Right forelimb (tissue), 1 donor: ENCODE measurements at places on chromosomes 7 and 10.
A peak's percentile ranks its signal among the peaks of the same experiment; 100 is the strongest.

- DNase-seq, result no peak
Observed at GRCh38 chr10:127991543-127992255, 84.8 kb downstream of the PTPRE start.

DNA sequence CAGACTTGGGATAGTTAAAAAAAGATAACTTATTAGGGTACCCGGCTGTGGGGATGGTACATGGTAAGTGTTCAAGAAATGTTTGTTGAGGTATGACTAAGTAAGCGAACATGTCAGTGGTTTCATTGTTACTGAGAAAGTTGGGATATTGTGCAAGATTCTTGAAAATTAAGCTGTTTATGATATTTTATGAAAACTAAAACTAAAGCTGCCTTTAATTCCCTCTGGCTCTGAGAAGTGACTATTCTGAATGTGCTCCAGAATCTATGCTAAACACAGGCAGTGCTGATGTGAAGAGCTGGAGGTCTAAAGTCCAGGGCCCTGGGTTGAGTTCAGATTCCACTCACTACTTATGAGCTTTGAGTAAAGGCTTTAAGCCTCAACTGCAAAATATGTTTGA lies 72.9 kb downstream of the AOAH start:
- DNase-seq, result no peak

GRCh38 chr7:107502154-107502553 lies 32.3 kb downstream of the GPR22 start:
- DNase-seq, result no peak

- no peak for DNase-seq
Observed at GRCh38 chr10:124651402-124651891, 92.7 kb downstream of the FAM53B start.

DNA sequence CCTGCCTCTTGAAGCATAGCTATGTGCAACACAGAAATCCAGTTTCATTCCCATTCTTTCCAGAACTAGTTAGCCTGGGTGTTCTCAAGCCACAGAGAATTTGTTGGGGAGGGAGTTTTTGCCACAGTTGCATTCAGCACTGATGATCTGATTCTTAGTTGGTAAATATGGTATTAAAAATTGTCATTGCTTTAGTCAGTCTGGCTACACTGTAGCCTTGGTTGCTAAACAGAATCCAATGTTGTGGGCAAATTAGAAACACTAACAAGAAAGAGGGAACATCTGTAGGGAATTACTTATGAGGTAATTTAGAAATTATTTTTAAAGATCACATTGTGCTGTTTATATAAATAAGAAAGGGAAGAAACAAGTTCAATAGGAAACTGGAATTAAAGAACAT lies 57.0 kb upstream of the CC2D2B start:
- no peak for DNase-seq

- DNase-seq, result no peak
Observed at GRCh38 chr10:128209862-128210214, 83.6 kb upstream of the MKI67 start.

DNA sequence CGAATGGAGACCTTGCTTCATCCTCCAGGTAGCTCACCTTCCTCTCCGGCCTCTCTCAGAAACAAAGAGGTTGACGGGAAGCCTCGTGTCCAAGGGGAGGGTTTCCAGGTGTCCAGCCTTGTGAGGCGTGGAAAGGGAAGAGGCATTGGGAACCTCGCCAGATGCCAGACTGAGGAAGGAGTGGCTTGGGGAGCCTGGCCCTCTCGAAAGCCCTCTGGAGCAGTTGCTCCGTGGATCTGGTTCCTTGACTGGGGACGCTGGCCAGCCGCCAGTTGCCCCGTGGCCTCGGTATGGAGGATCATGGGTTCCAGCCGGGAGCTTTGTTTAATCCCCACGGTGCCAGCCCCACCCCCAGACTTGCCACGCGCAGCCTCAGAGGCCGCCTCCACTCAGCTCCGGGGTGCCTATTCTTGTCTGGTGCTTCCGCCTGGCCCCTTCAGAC lies 30.3 kb upstream of the SUN1 start:
- DNase-seq, result peak; percentile 58

- DNase-seq, result peak; percentile 77
Observed at GRCh38 chr7:56033671-56034432, 17.4 kb downstream of the PSPH start.

GRCh38 chr10:97120370-97120769 lies 65.4 kb downstream of the SLIT1 start:
- DNase-seq, result no peak

DNA sequence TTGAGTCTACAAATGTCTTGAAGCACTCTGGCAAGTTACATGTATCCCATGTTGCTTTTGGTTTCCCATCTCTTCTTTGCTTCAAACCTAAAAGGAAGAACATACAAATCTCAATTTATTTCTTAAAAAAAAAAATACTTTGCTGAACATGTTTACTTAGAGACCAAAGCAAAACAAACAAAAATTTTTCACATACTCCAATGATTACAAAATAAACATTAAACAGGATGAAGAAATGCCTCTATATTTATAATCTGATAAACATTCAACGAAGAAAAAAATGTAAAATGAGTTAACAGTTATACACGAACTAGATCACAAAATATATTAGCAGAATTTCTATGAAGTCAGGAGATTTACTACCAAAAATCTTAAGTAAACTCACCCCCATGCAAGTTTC lies 31.3 kb downstream of the FAM204A start:
- no peak for DNase-seq

GRCh38 chr10:130820880-130821482 lies 490.5 kb downstream of the TCERG1L start:
- no peak for DNase-seq

GRCh38 chr10:89684604-89685003 lies 16.8 kb upstream of the KIF20B start:
- no peak for DNase-seq

- DNase-seq, result no peak
Observed at GRCh38 chr7:135745703-135746312, 2.8 kb downstream of the FAM180A start.

GRCh38 chr7:151575410-151575809 lies 55.7 kb upstream of the RHEB start:
- no peak for DNase-seq

DNA sequence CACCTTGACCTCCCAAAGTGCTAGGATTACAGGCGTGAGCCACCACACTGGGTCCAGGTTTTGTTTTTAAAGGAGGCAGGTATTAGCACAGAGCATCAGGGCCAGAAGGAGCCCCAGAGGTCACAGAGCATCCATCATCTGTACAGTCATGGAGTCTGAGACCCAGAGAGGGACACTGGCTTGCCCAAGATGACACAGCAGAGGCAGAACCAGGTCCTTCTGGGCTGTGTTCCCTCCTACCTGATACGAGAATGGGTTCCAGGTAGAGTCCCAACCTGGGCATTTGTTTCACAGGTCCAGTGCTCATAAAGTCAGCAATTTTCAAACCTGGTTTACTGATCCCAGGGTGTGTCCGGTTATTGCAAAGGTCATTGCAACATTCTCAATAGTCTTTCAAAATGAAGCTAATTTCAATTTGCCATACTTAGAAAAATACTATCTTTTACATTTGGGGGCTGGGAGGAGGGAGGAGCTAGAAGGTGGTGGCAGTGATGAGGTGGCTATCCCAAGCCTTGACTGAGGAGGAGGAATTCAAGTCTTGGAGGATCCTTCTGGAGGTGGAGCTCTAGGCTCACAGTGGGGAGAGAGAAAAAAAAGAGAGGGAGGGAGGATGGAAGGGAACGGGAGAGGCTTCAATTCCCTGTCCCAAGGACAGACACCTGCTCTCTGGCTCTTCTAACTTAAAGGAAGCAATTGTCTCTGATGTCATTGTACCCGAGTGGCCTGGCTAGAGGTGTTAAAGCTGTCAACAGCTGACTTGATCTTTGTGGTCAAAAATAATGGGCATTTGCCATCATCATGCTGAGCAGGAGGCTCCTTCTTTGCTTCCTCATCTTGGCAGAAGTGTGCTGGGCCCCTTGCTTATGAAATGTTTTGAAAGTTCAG lies 8.1 kb downstream of the MXI1 start:
- DNase-seq, result no peak

GRCh38 chr10:4835494-4835918 lies 9.5 kb downstream of the AKR1E2 start:
- DNase-seq, result no peak

GRCh38 chr10:18738835-18739234 lies 79.6 kb downstream of the ARL5B start:
- DNase-seq, result no peak

- no peak for DNase-seq
Observed at GRCh38 chr10:62457196-62457595, 83.0 kb downstream of the ZNF365 start.

GRCh38 chr10:69516316-69516715 lies 56.9 kb downstream of the NEUROG3 start:
- no peak for DNase-seq

- no peak for DNase-seq
Observed at GRCh38 chr10:5490032-5490431, 9.3 kb downstream of the CALML5 start.

DNA sequence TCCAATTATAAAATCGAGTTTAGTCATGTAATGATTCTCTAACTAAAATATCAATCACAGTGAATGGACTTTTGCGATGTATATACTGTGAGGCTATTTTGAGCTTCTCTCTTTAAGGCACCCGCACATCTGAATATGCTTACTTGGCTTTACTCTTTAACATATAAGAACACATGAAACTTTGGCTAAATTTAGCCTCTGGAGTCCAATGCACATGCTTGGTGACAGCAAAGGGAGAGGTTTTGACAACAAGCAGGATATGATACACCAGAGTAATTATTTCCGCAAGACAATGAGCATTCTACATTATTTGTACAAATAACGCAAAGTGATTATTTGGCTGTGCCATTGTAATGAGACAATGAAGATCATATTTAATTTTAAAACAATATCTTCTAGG lies 72.4 kb downstream of the ARID5B start:
- DNase-seq, result no peak

GRCh38 chr10:18625886-18626285 lies 25.5 kb downstream of the NSUN6 start:
- DNase-seq, result no peak

DNA sequence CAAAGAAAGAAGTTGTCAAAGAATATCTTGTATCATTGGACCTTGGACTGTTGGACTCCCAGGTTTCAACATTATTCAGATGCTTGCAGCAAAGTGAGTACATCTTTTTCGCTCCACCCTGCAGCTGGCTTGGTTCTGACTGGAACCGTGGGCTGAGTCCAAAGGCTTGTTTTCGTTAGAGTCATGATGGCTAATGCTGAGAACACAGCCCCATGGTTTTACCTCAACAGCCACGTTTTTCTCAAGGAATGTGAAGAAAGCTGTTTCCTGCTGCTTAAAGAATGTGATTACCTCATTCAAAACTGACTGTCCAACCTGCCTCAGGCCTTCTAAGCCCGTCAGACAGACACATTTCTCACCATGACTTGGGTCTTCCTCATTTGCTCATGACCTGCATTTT lies 69.5 kb downstream of the STEAP1B start:
- no peak for DNase-seq

- DNase-seq, result no peak
Observed at GRCh38 chr10:33298110-33298509, 36.4 kb downstream of the NRP1 start.

GRCh38 chr7:54796150-54796549 lies 37.1 kb upstream of the SEC61G start:
- DNase-seq, result no peak

DNA sequence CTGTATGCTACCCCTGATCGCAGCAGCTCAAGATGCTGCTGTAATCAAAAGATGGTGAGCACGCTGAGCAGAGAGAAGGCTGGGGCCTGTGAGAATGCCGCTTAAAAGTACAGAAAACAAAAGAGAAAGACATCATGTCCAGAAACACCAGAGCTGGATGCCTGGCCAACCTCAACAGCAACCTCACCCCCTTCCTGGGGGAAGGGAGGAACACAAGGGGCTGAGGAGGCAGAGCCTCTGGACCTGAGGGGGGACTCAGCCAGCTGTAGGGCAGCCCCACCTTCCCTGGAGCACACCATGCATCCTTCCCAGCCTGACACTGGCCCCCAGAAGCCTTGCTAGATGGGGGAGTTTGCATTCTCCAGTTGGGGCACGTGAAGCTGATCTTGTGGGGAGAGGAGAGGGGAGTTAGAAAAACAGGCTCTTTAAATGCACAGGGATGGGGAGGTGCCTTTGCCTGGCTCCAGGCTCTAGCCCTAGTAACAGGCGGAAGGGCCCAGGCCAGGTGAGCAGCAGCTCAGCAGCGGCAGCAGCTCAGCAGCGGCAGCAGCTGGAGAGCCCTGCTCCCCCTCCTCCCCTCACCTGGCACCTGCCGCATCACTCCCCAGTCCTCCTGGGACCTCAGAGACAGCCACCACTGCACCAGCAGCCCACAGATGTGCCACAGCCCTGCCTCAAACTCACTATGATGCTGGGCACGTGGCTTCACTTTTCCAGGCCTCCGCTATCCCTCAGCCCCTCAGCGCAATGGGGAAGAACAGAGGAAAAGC lies 156.3 kb downstream of the NEURL1 start:
- DNase-seq, result no peak

GRCh38 chr10:81817596-81818170 lies 57.3 kb upstream of the NRG3 start:
- no peak for DNase-seq

- no peak for DNase-seq
Observed at GRCh38 chr7:98165827-98166667, 45.2 kb upstream of the BHLHA15 start.

DNA sequence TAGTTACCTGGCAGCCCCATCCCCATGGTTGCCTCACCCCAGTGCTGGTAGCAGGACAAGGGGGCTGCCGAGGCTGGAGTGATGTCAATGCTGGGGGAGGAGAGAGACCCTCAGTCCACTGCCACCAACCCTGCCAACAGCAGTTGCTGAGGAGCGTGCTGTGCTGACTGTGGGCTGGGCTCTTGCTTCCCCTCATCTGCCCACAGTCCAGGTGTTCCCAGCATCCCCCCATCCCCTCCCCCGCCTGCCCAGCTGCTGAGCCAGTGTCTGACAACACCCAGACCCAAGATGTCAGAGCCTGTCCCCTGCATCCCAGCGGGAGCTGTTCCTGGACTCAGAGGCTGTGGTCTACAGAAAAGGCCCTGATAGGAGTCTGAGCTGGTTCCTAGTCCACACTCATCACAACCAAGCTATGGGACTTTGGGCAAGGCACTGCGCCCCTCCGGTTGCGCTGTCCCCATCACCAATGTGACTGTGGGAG lies 14.6 kb upstream of the PSAP start:
- DNase-seq, result no peak

GRCh38 chr10:45441239-45442190 lies 67.5 kb downstream of the ALOX5 start:
- peak; percentile 31 for DNase-seq

DNA sequence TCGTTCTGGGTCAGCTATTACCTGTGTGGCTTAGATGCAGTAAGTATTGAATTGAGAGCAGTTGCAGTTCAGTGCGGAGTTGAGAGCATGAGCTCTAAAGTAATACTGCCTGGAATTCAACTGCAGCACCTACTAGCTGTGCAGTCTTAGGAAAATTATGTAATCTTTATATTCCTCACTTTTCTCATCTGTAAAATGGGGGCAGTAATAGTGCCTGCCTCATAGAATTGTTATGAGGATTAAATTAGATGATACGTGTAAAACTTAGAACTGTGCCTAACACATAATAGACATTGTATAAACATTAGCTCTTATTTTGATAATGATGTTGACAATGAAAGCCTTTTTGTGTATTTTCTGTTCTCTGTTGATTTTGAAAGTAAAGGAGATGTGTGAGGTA lies 330.0 kb downstream of the GPR158 start:
- DNase-seq, result no peak
